ENCODE measurements at places on chromosomes 4 and X.

DNA sequence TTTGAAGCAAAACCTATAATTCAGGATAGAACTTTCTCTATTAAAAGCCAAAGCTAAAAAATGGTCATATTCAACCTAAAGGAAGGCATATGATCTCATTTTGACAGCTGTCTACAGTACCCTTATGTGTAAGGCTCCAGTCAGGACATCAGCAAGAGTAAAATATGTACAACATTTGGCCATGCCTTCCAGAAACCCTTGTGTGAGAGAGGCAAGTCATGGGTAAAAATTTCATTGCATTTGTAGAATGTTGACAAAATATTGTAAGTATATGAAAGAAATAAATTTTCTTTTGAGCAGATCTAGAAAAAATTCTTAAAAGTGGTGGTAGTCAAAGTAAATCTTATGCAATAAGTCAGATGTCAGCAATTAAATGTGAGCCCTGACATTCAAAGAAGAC is 132.3 kb downstream of the SLC39A8 start:
- no peak for DNase-seq

DNA sequence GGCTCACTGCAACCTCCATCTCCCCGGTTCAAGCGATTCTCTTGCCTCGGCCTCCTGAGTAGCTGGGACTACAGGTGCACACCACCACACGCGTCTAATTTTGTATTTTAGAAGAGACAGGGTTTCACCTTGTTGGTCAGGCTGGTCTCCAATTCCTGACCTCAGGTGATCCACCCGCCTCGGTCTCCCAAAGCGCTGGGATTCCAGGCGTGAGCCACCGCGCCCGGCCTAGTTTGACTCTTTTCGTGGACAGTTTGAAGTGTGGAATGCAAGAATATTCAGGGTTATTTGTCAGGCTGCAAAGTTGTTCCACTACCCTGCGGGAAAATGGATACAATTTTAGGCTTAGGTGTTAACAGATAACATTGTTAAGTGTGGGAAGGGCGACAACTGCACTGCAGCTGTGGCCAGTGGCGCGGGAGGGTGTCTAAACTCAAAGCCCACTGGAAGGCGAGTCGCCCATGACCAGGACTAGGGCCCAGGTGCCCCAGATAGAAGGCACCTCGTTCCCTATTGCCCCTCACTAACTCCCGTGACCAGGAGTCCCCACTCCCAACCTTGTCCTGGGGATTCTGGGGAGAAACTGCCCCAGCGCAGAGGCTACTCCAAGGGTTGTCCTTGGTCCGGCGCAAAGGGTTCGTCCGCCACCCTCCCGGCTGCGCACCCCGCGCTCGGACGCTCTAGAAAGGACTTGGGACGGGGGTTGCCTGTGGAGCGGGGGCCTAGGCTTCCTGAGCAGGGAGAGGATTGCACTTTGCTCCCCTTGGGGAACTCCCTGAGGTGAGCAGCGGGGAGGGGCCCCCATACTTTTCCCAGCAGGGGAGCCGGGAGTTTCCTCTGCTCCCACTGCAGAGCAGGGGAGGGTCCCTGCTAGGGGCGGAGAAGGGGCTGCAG is 1.1 kb upstream of the CD99 start:
- DNase-seq: no peak

GRCh38 chr4:122052677-122053076 is 99.5 kb upstream of the BLTP1 start:
- no peak for DNase-seq

DNA sequence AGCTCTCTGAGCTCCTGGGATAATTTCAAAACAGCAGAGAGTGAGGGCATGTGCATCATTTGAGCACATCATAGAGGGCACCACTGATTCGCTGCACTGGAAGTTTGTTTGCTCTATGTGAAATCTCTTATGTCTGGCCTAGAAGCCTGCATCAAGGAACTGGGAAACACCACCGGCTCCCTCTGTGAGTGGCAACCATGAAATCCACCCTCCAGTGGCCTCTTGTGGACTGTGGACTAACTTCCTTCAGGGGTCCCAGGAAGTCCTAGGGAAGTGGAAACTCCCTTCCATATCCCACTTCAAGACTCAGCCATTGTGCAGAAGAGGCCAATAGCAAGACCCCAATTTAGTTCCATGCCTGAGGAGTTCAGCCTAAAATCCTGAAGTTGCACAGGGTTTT is 48.0 kb upstream of the IGFBP7 start:
- no peak for DNase-seq

DNA sequence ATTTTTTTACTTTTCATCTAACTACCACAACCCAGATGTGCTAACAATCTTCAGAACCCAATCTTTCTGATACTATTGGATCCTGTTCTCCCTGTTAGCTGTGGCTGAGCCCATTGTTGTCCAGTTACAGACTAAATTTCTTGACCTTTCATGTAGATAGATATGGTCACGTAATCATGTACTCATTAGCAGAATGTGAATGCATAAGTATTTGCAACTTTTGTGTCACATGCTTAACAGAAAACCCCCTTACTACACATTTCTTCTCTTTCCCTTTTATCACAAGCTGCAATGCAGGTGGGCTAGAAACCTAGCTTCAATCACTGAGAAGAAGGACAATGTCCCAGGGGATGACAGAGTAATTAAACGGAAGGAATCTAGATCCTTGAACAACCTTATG is 13.1 kb upstream of the FAM13A start:
- DNase-seq: no peak

DNA sequence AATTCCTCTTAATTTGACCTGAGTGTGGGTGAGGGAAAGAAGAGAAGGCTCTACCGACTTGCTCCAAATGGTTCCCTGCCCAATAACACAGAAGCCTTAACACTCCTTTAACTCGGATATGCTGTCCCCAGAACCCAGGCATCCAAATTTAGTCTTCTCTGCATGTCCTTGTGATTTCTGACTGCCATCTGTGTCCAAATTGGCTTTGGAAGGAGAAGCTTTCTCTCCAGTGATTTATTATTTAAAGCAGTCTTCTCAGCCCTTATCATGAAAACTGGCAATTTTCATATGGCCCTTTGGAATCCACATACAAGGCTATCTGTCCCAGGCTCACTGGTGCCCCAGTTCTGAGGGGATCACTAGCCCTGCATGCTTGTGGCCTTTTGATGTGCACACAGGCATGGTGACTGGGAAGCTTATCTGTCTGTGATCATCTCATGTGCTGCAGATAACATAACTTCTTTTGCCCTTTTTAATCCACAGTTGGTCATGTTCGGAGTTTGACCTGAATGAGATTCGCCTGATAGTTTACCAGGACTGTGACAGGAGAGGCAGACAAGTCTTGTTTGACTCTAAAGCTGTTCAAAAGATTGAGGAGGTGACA is 56.7 kb downstream of the FNIP2 start:
- no peak for DNase-seq

DNA sequence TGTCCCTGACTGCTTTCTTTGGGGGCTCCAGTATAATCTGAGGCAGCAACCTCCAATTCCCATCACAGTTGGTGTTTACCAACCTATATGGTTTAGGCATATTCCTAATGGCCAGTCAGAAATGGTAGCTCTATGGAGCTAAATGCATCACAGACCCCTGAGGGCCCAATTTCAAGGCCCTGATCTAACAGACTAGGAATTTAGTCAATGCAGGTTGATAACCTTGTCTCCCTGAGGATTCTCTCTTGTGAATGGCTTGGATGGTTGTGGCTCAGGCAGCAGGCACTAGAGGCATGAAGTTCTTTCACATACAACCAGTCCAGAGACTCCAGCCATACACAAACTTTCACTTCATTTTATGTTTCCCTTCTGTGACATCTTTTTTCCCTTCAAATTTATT is 59.4 kb downstream of the TMPRSS11F start:
- DNase-seq: no peak
